ENCODE measurements at places on chromosomes 11 and 22.
A peak's percentile ranks its signal among the peaks of the same experiment; 100 is the strongest.

- no peak for DNase-seq
Observed at GRCh38 chr11:71543866-71544265, 4.4 kb upstream of the KRTAP5-9 start.

DNA sequence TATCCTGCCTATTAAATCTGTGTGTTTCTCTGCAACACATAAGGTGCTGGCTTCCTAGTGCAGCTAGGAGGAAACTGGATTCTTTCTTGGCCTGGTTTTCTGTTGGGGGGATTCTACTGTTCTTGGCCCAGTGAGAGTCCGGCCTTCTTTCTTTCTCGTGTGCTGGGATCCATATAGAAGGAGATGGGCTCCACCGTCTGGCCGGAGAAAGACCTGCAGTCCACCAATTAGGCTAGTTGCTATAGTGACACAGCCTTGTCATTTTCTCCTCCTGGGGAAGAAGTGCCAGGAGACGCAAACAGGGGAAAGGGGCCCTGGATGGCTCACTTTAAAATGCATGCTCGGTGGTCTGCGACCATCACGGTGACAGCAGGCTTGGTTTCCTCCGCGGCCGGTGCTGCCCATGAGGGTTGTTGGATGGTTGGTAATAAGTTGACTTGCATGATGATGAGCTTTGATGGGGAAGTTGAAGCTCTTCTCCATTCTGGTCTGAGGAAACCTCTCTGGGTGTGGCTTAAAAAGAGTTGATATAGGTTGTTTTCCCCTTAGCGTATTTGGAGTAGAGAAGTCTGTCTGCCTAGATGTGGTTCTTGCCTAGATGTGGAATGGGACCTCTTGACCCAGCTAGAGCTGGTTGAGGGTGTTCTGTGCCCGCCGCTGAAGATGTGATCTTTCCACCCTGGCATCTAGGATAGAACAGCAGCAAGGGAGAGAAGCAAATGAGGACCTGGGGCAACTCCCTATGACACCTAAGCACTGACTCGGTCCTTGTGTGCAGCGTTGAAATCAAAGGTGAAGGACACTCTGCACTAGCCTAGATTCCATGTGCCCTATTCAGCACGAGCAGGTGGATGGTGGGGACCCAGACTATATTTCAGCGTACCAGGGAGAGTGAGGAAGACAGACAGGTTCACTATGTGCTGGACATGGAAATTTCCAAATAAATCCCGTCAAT, 1335.0 kb downstream of the BRD1 start:
- DNase-seq, result peak; percentile 62

DNA sequence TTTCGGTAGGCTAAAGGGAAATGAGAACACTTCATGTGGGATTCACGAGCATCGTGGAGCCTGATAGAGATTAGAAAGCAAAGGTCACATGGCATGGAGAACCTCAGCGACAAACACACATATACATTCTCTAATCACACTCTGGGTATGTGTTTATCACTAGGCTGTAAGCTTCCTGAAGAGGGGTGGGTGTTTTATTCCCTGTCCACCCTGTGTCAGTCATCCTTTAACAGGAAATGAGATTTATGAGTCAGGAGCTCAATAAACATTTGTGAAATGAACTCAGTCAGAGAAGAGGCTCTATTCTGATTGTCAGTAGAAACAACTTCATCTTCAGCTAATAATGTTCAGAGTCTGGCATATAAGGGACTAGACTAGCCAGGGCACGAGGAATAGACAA, 71.7 kb upstream of the EIF3M start:
- DNase-seq, result no peak

DNA sequence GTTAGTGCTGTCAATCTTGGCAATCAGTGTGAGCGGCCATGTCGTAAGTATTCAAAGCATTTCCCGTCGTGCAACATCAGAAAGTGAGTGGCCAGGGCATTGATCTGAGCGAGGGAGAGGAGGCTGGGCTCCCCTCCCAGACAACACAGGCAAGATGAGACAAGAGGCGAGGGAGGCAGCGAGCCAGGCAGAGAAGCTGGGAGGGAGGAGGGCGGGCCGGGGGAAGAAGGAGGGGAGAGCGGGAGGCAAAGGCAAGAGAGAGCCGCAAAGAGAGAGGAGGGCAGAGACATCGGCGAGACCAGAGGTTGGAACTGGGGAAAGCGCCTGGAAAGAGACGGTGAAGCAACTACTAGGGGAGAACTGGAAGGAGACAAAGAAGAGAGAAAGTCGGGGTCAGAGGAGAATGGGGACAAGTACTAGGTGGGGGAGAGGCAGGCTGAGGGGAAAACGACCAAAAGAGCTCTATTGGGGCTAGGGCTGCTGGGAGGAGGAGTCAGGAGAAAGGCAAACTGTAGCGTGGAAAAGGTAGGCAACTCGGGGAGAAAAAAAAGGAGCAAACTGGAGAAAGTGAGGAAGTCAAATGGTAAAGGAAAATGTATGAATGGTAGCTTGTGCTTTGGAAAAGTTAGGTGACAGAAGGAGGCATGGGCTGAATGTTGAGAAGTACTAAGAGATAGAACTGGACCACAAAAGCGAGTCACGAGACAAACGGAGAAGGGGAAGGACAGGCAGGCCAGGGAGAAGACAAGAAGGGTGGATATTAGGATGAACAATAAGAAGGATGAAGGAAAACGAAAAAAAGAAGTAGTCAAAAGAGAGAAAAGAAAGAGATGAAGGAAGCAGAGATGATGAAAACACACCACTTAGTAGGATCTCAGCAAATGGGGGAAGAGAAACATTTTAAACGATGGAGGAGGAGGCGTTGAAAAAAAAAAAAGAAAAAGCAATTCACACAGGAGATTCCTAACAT, 130.5 kb upstream of the C11orf58 start:
- no peak for DNase-seq

- no peak for DNase-seq
Observed at GRCh38 chr11:94533696-94534630, 9.8 kb upstream of the FUT4 start.

DNA sequence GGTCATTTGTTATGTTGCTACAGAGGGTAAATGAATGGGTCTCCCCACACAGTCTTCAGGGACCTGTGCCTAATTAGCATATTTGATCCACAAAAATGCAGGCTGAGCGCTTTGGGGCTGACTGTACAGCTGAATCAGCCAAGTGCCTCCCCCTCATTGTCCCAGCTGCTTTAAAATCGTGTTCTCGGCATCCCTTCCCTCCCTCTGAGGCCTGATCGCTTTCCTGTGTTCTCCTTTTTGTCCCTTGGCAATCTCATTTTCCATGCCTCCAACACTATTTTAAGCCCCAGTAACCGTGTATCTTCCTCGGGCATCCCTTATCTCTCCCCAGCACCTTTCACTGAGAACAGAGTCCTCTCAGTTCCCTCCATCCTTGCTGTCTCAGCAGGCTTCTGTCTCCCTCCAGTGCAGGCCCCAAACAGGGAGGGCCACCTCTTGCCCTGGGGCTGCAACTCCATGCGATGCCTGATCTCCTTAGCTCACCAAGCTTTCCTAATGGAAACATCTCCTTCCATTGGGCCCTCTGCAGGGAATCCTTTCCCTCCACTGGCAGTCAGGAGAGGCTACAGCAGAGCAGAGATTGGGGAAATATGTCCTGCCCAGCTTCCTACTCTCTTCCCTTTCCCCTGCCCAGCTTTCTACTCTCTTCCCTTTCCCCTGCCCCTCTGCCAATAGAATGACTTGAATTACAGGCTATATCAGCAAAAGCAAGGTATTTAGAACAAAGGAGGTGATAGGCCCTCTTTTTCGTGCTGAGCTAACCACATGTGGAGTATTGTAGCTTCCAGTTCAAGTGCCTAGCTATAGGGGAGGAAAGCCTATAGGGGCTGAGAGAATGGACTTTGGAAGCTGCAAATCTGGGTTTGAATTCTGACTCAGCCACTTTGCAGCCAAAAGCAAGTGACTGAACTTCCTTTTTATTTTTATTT, 13.8 kb downstream of the UQCR10 start:
- DNase-seq, result peak; percentile 64

- DNase-seq, result no peak
Observed at GRCh38 chr11:123603666-123604065, 50.8 kb downstream of the SCN3B start.

GRCh38 chr11:78451371-78452150, 33.9 kb upstream of the GAB2 start:
- DNase-seq, result no peak

GRCh38 chr11:118635237-118635591, 27.8 kb downstream of the PHLDB1 start:
- no peak for DNase-seq

- DNase-seq, result no peak
Observed at GRCh38 chr11:107840129-107840484, 18.5 kb downstream of the SLC35F2 start.

- DNase-seq, result no peak
Observed at GRCh38 chr22:50576070-50576469, 2.2 kb downstream of the CPT1B start.

DNA sequence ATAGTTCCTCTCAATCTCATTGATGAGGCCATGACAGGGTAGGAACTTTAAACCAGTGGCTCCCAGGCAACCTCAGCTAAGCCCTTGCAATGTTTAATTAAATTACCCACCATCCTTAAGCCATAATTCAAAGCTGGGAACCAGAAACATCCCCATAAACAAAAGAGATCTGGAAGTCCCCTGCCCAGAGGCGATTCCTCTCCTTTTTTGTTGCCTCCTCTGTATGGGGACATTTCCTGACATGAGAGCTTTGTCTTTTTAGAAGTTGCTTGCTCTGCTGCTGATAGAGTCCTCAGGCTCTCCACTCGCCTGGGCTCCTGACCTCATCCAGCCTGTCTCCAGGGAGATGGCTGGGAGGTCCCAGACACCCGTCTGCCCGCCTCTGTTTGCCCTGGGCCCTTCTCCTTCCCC, 3.2 kb downstream of the DTX4 start:
- no peak for DNase-seq

DNA sequence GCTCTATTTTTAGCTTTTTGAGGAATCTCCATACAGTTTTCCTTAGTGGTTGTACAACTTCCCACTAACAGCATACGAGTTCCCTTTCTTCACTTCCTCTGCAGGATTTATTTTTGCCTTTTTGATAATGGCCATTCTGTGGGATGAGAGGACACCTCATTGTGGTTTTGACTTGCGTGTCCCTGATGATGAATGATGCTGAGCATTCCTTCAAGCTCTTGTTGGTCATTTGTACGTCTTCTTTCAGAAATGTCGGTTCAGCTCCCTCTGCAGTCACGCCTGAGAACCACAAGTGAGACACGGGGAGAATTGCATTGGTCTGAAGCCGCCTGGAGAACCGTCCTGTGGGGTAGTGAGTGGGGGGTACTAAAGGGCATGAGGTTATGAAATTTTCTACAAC, 2.0 kb upstream of the KRTAP5-10 start:
- peak; percentile 24 for DNase-seq

DNA sequence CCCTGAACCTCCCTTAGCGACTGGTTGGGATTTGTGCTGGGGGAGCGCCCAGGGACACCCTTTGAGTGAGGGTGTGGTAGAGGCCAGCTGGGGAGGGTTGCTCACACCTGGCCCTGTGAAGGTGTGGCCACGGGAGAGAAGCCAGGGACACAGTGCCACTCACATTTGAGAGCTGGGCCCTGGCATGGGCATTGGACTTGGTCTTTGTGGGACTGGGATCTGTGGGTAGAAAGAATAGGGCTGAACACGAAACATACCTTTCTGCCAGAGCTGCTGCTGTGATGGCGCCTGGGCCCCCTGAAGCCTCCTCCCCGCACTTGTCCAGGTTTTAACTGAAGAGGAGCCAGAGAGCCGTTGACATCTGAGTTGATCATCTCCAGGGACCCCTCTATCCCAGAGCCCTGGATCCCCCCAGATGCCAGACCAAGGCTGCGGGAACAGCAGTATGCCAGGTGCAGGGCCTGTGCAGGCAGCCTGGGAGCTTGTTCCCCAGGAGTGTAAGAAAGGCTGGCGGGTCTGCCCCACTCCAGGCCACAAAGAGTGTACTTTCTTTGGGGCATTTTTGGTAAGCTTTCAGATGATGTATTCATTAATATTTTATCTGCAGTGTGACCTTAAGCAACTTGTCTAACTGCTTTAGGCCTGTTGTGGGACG, 284.1 kb downstream of the TBC1D22A start:
- DNase-seq, result no peak

DNA sequence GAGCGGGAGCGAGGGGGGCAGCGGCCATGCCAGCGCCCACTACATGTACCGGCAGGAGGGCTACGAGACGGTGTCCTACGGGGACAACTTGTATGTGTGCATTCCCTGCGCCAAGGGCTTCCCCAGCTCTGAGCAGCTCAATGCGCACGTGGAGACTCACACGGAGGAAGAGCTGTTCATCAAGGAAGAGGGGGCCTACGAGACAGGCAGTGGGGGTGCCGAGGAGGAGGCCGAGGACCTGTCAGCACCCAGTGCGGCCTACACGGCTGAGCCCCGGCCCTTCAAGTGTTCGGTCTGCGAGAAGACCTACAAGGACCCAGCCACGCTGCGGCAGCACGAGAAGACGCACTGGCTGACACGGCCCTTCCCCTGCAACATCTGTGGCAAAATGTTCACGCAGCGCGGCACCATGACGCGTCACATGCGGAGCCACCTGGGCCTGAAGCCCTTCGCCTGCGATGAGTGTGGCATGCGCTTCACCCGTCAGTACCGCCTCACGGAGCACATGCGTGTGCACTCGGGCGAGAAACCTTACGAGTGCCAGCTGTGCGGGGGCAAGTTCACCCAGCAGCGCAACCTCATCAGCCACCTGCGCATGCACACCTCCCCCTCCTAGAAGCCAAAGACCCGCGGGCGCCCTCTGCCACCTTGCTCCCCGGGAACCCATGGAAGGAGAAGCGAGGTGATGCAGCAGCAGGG, 20.9 kb upstream of the TMEM191C start:
- no peak for DNase-seq

DNA sequence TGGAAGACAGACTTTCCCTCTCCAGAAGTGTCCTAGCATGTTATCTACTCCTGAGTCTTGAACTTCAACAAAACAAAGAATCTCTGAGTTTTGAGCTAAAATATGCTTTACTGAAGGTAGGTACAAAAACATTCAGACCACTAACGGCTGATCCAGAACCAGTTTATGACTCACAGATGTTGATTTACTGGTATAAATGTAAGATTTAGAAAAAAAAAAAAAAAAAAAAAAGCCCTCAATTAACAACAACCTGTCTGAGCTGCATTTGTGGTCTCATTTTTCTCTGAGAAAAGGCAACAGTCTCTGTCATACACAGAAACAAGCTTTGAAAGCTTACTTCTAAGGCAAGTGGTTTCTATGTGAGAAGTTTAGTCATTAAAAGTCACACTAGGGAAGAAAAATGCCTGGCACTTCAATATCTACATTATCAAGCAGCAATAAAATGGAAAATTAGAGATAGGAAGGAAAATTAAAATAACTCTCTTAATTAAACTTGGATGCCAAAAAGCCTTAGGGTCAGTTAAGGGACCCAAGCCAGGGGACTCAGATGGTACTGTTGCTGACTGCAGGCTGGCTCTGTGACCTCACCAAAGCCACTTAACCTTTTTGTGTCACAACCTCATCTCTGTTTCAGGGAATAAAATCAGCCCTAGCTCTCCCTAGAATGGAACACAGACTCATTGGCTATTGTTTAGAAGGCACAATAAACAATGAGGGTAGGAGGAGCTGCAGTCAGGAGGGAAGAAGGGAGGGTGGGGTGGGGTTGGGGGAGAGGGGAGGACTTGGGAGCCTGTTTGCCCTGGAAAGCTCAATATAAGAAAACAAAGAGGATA, 61.7 kb downstream of the ETS1 start:
- DNase-seq, result no peak

Data from GM04504 (cell line).